ENCODE measurements at places on chromosomes 16 and 17.

- no peaks in the 10 kb centered on the region for H3K36me3 ChIP-seq
- no peaks in the 10 kb centered on the region for H3K4me1 ChIP-seq
- no peak overlapping the region for H3K27ac ChIP-seq
- DNase-seq, result no peak
- H3K4me3 ChIP-seq, result no peak overlapping the region
Measured at GRCh38 chr16:82672676-82673075, 45.9 kb downstream of the CDH13 start.

GRCh38 chr17:38591759-38592241 lies 14.0 kb downstream of the SRCIN1 start:
- no peak overlapping the region for H3K27ac ChIP-seq
- peaks cover 17% of the 10 kb centered on the region for H3K4me1 ChIP-seq
- DNase-seq, result no peak
- H3K36me3 ChIP-seq, result no peaks in the 10 kb centered on the region
- H3K4me3 ChIP-seq, result peak overlapping the region; percentile 34

- peak overlapping the region; percentile 48 for H3K4me3 ChIP-seq
- H3K36me3 ChIP-seq, result no peaks in the 10 kb centered on the region
- H3K4me1 ChIP-seq, result peaks cover 38% of the 10 kb centered on the region
- peak overlapping the region; percentile 96 for H3K27ac ChIP-seq
- H3K27me3 ChIP-seq, result no peaks in the 10 kb centered on the region
- peak; percentile 76 for DNase-seq
Measured at GRCh38 chr17:78272181-78272913, 40.9 kb downstream of the TMEM235 start.

GRCh38 chr17:21275579-21276263 lies 8.8 kb upstream of the MAP2K3 start:
- peak; percentile 91 for DNase-seq
- H3K36me3 ChIP-seq, result no peaks in the 10 kb centered on the region
- H3K4me3 ChIP-seq, result peak overlapping the region; percentile 99
- H3K4me1 ChIP-seq, result peaks cover 51% of the 10 kb centered on the region
- H3K27ac ChIP-seq, result peak overlapping the region; percentile 97
- no peaks in the 10 kb centered on the region for H3K27me3 ChIP-seq

- no peaks in the 10 kb centered on the region for H3K27me3 ChIP-seq
- no peak overlapping the region for H3K27ac ChIP-seq
- no peak for DNase-seq
- H3K36me3 ChIP-seq, result no peaks in the 10 kb centered on the region
- H3K4me3 ChIP-seq, result no peak overlapping the region
- H3K4me1 ChIP-seq, result no peaks in the 10 kb centered on the region
Measured at GRCh38 chr17:57914273-57915142, 40.7 kb downstream of the CUEDC1 start.

- no peaks in the 10 kb centered on the region for H3K36me3 ChIP-seq
- no peaks in the 10 kb centered on the region for H3K27me3 ChIP-seq
- peaks cover 55% of the 10 kb centered on the region for H3K4me1 ChIP-seq
- H3K4me3 ChIP-seq, result no peak overlapping the region
- no peak overlapping the region for H3K27ac ChIP-seq
Measured at GRCh38 chr17:57360266-57360665, 103.9 kb downstream of the MSI2 start.

DNA sequence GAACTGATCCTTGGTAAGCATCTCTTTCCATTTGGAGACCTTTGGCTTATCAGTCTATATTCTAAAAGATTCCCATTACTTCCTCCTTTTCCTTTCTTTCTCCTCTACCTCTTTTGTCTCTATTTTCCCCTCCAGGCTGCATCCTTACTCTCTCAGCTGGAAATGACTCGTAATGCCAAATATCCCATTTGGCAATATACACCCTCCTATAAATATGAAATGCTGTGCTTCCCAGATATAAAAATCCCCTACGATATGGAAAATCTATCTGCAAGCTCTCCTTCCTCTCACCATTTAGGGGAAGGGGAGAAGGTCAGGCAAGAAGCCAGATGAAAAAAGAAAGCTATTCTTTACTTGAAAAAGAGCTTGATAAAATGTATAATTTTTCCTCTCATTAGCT lies 39.9 kb downstream of the XPO6 start:
- H3K27me3 ChIP-seq, result no peaks in the 10 kb centered on the region
- no peak for DNase-seq
- peaks cover 38% of the 10 kb centered on the region for H3K36me3 ChIP-seq

DNA sequence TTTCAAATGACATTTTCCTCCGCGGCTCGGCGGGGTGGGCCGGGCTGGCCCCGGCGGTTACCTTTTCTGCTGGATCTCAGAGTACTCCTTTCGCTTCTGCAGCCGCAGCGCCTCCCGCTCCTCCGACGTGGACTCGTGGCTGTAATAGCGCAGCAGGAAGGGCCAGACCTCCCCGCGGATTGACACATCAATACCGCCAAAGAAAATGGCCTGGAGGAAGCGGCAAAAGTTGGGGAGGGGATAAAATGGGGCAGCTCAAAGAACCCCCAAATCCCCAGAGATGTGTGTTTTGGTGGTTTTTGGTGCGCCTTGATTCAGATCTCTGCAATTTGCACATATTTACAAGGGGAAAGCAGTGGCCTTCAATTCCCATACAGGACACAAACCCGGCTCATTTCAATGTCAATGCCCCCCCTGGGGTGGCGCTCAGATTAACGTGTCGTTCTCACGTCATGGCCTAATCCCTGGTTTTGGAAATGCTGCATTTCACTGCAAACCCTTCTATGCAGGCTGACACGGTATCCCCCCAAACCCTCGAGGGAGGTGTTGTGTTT lies 85.9 kb downstream of the TBC1D16 start:
- H3K4me3 ChIP-seq, result no peak overlapping the region
- no peaks in the 10 kb centered on the region for H3K4me1 ChIP-seq
- no peak overlapping the region for H3K27ac ChIP-seq
- DNase-seq, result no peak
- H3K27me3 ChIP-seq, result no peaks in the 10 kb centered on the region

DNA sequence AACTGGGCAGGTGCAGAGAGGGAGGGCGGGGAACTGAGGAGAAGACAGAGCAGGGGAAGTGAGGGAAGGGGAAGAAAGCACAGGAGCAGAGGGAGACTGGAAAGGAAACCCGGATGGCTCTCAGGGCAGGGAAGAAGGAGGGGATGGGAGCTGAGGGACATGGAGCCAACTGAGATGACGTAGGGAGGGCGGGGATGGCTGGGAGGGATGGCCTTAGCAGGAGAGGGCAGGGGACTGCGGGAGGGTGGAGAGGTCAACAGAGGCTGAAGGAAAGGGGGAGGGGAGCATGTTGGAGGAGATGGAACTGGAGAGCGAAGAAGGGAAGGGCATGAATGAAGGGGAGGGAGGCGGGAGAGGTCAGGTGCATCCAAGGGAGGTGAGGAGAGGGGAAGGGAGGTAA lies 81.9 kb downstream of the KCNJ12 start:
- no peak for DNase-seq
- H3K27ac ChIP-seq, result peak overlapping the region; percentile 89
- no peak overlapping the region for H3K4me3 ChIP-seq
- H3K4me1 ChIP-seq, result peaks cover 18% of the 10 kb centered on the region

DNA sequence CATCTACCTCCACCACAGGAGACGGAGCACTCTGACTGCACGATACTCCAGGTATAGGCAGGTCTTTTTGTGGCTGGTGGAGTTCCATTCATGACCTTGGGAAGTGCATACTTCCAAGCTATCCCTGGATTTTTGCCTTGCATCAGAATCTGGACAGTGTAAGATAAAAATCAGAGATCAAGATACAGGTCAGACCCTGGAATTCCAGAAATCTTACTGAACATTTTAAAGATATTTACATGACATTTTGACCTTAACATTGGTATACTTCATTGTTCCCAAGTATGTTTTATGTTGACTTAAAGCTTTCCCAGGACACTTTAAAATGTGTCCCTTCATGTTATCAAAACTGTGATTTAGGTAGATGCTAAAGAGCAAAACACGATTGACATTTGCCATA lies 101.0 kb downstream of the SYCE1L start:
- H3K27me3 ChIP-seq, result peaks cover 5% of the 10 kb centered on the region
- H3K4me3 ChIP-seq, result no peak overlapping the region
- no peak for DNase-seq
- H3K4me1 ChIP-seq, result peaks cover 15% of the 10 kb centered on the region
- no peak overlapping the region for H3K27ac ChIP-seq

GRCh38 chr16:51049276-51049675 lies 101.8 kb downstream of the SALL1 start:
- DNase-seq, result no peak
- peaks cover 6% of the 10 kb centered on the region for H3K27me3 ChIP-seq
- no peak overlapping the region for H3K27ac ChIP-seq
- no peak overlapping the region for H3K4me3 ChIP-seq
- H3K36me3 ChIP-seq, result no peaks in the 10 kb centered on the region

DNA sequence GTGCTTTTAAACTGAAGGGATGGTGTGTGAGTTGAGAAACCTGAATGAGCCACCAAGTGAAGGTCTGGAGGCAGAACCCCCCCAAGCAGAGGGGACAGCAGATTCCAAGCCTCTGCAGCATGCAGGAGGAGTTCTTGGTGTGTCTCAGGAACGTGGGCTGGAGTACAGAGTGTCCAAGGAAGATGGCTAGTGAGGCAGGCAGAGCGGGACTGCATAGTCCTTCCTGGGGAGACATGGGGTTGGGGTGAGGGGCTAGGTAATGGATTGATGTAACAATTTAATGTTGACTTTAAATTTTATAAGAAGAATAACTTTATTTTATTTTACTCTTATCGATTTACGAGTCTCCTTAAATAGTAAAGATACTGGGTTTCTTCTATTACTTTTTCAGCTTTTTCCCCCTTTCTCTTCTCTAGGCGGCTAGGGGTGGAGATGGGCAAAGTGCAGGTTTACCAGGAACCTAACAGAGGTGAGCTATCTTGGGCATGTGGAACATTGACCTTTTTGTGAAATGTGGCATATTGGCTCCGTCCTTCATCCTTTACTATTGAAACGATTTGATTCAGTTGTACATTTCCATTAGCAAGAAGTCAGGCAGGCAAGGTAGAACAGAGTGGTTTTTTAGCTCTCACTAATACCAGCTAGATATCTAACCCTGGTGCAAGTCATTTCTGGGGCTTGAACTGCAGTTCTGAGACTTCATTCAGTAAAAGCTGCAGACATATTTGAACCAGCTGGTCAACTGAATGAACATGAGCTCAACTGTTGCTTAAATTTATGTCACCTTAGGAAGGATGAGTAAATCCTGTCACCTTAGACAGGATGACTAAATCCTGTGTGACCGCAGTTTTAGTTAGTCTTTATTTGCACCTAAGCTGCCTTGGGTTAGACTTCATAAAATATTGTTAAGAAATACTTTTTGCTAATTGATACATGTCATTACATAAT lies 9.2 kb downstream of the PRPSAP2 start:
- H3K27me3 ChIP-seq, result no peaks in the 10 kb centered on the region
- H3K4me3 ChIP-seq, result no peak overlapping the region
- H3K4me1 ChIP-seq, result peaks cover 14% of the 10 kb centered on the region
- no peak overlapping the region for H3K27ac ChIP-seq
- H3K36me3 ChIP-seq, result peaks cover 5% of the 10 kb centered on the region

GRCh38 chr16:3583303-3584038 lies 6.3 kb upstream of the NLRC3 start:
- H3K4me1 ChIP-seq, result peaks cover 28% of the 10 kb centered on the region
- no peak overlapping the region for H3K4me3 ChIP-seq

DNA sequence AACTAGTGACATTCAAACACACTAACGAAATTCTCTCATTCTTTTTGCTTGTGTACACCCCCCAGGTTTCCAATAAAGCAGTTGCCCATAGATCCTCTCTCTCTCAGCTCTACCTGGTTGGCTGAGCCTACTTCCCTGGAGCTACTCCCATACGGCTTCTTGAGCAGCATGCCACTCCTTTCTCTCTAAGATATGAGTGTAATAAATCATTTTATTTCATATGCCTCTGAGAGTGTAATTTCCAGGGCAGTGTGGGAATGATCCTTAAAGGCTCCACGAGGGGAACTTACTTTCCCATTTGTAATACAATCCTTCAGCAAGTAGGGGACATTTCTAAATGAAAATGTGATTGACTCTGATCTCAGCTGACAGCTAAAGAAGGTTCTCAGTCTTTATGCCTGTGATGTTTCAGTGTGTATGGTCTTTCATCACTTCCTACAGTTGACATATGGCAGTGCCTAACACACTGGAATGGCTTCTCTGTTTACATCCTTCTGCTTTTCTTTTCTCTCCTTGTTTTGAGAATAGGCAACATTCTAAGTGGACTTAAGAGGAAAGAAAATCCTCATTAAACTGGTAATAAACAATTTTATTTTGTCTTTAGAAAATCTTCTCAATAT lies 1194.3 kb upstream of the CDH8 start:
- no peaks in the 10 kb centered on the region for H3K27me3 ChIP-seq
- H3K36me3 ChIP-seq, result no peaks in the 10 kb centered on the region
- H3K4me3 ChIP-seq, result no peak overlapping the region
- H3K27ac ChIP-seq, result no peak overlapping the region

Measured in naive thymus-derived CD8-positive, alpha-beta T cell (primary cell).